ENCODE measurements at places on chromosomes 5 and 9.
A peak's percentile ranks its signal among the peaks of the same experiment; 100 is the strongest.

DNA sequence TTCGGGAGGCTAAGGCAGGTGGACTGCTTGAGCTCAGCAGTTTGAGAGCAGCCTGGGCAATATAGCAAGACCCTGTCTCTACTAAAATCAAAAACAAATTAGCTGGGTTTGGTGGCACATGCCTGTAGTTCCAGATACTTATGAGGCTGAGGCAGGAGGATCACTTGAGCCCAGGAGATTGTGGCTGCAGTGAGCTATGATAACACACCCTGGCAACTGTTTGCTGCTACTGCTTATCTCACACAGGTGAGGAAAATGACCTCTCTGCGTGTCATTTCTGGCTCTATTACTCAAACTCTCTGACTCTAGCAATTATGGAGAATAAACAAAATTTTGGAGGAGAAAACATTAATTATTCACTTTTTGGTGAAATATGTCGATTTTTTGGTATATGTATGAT, 45.3 kb upstream of the TMC1 start:
- DNase-seq = no peak

DNA sequence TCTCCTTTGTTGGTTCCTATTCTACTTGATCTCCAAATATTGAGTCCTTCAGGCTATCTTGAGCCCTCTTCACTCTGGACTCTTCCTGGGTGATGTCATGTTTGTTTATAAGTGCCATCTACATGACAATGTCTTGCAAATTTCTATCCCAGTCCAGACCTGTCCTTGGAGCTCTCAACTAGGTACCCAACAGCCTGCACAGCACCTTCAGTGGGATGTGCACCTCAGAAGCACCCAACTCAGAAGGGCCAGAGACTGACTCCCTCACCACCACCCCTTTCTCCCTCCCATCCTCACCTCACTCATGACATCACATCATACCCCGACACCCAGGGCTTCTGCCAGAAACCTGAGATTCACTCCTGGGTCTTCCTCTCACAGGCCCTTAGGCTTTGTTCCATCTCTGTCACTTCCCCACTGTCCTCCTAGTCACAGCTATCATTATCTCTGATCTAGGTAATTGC, 14.4 kb downstream of the TXN start:
- DNase-seq = no peak

- DNase-seq = peak; percentile 37
Observed at GRCh38 chr5:96876292-96876850, at the start of gene ERAP2. Gene ERAP2, plus strand, starts transcription at chr5:96876500. Its CDS starts 3,186 bp downstream, at chr5:96879686.

GRCh38 chr5:177233206-177233605, 70.3 kb downstream of the RAB24 start:
- DNase-seq = no peak

DNA sequence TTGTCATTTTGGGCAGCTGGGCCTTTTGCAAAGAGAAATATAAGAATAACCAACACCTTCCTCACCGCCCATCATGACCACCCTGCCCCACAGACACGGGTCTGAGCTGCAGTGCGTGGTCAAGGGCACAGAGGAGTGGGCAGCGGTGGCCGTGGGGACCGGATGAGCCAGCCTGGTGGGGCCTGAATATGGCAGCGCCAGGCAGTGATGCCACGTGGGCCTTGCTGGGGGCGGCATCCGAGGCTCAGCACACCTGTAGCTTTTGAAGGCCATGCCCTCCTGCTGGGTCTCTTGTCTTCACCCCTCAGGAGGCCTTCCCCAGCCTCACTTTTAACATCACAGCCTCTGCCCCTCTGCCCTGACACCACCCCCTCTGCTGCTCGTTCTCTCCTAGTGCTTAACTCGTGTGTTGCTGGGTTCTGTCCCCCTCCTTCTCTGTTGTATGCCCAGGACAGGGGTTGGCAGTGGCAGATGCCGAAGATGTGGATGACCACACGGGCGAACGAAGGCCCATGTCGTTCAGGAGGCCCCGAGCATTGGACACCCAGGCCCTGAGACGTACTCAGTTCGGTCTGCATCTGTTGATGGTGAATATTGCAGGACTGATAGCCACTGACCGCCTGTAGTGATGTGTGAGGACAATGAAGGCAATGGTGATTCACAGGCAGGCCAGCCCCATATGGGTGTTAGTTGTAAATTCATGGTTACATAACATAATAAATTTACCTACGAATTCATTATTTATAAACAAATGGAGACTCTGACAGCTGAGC, 46.0 kb downstream of the AHRR start:
- no peak for DNase-seq

- DNase-seq = no peak
Observed at GRCh38 chr5:123438244-123438643, 15.0 kb upstream of the CEP120 start.

DNA sequence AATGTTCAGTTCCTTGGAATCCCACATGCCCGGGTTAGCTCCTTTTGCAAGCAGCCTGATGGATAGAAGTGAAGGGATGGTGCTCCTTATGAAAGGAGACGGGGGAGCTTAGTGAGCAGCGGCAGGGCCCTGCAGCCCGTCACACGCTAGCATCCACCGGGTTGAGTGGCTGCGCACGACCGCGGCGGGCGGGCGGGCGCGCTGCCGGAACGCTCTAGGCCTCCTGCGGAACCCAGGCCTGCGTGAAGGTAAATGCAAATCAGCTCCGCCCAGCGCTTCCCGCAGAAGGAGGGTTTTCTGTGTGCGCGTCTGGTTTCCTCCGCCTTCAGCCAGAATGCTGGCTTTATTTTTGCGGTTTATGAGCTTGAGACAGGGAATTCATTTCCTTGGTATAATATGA, 19.8 kb downstream of the IL12B start:
- DNase-seq = peak; percentile 46

GRCh38 chr5:169229342-169229892, 71.5 kb downstream of the SLIT3 start:
- no peak for DNase-seq

- no peak for DNase-seq
Observed at GRCh38 chr5:115480271-115480670, 64.3 kb downstream of the FEM1C start.

GRCh38 chr5:145803112-145804004, 31.8 kb downstream of the PRELID2 start:
- DNase-seq = no peak

- no peak for DNase-seq
Observed at GRCh38 chr9:121353241-121354061, 16.6 kb downstream of the STOM start.

GRCh38 chr9:34556949-34557348, 32.6 kb downstream of the CNTFR start:
- no peak for DNase-seq

DNA sequence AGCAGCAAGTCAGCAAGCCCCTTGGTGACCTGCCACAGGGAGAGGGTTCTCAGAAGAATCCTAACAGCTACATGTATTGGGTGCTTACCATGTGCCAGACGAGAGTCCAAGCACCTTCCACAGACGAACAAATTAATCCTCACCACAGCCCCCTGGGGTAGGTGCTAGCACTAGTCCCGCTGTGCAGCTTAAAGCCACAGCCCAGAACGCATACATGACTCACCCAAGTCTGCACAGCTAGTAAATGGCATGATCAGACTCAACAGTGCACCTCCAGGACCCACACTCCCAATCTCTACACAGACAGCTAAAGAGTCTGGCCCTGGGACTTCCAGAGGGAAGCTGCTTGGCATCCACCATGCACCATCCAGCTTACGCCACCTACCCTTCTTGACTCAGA, 111.5 kb downstream of the PAX5 start:
- DNase-seq = no peak

DNA sequence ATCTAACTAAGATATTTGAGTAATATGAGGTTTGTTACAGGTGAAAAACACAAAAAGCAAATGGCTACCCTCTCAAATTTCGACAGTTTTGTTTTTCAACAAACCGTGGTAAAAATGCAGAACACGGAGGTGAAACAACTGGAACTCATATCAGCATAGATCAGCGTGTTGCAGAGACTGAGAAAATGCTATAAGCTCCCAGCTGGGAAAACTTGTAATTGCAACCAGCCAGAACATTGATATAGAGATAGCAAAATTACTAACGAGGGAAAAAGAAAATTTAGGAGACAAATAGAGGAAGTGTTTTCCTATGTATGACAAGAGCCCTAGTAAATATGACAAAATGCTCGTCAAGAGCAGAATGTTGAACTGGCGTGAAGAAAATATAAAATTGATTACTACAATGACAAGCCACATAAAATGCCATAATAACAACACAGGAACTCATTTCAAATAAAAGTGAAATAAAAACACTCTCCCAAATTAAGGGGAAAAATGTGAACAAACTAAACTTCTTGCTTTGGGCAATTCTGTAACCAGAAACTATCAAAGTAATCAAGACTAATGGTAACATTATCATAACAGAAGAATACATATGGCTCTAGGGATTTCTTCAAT, 1989.8 kb downstream of the EFNA5 start:
- no peak for DNase-seq

- DNase-seq = peak; percentile 30
Observed at GRCh38 chr5:55146543-55147151, 13.3 kb upstream of the GPX8 start.

DNA sequence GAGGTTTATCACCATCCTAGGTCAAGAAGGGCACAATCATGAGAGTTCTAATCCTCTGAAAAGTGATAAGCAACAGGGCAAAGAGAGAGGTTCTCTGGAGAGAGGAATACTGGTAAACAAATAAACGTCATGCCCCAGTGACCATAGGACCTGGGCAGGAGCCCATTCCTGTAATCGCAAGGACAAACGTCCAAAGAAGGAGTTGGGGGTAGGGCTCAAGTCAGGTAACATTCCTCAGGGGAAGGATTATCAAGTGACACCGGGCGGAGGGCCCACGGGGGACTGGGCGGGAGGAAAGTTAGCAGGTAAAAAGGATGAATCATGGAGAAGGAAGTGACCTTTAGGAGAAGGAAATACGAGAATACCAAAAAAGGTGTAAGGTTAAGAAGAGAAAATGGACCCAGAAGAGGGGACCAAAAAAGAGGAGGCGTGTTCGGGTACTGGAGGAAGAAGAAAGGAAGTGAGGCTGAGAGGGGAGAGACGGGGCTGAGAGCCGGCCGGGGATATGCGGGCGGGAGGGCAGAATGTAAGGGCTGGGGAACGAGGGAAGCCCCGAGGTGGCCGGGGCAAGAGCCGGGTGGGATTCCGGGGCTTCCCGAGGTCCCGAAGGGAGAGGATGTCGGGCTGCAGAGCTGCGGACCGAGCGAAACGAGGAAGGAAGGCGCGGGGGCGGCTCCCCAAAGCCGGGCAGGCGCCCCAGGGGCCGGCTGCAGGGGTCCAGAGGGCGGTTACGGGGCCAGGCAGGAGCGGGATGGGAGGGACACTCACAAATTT, 583 bp downstream of the DIAPH1 start:
- DNase-seq = no peak

DNA sequence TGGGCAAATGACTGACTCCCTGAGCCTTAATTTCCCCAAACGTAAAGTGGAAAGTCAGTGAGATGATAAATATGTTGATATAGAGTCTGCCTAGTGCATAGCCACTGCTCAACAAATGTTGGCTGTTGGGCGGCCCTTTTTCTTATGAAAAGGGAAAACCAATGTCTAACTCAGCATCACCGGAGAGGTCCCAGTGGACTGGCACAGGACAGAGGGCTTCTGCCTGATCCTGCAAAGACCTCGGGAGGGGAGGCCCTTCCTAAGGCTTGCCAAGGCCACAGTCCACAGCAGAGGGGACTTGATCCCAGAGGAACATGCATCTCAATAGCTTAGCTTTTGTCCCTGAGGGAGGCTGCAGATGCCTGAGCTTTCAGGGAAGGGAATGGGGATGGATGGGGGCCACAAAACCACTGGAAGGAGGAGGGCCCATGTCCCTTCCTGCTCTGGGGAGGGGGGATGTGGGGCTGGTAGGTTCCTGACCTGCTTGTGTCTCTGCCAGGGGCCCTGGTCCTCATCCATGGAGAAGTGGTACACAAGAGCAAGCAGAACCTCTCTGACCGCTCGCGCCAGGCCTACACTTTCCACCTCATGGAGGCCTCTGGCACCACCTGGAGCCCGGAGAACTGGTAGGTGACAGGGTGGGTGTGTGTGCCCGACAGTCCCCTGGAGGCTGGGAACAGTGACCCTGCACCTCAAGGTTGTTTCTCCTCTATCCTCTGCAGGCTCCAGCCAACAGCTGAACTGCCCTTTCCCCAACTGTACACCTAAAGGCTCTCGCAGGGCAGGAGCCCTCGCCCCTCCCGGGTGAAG, 6.3 kb downstream of the DOLK start:
- no peak for DNase-seq

- DNase-seq = no peak
Observed at GRCh38 chr9:81814794-81815464, 113.3 kb upstream of the SPATA31D4 start.

- DNase-seq = no peak
Observed at GRCh38 chr5:170290498-170290897, 7.1 kb downstream of the LCP2 start.

DNA sequence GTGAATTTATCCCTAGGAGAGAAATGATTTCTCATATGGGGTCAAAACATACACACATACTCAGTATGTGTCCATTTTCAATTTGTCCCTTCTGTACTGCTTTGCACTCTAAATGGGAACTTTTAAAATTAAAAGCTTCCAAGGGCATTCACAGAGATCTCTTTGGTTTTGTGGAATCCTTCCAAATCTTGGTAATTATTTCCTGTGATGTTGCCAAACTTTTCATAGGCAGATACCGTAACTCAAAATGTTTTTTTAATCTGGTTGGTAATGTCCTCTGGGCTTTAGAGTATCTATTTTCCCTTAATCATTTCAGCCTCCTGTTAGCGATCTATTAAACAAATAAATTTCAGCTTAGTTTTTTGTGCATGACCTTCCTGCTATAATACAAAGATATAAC, 282.4 kb downstream of the ARHGEF28 start:
- no peak for DNase-seq

GRCh38 chr9:133919253-133920115, 72.6 kb downstream of the VAV2 start:
- DNase-seq = no peak

- no peak for DNase-seq
Observed at GRCh38 chr9:13896047-13896446, 417.9 kb downstream of the NFIB start.

- DNase-seq = no peak
Observed at GRCh38 chr5:3364941-3365340, 230.7 kb upstream of the IRX1 start.

- peak; percentile 55 for DNase-seq
Observed at GRCh38 chr9:96874947-96875460, 20.7 kb upstream of the ZNF782 start.

- DNase-seq = no peak
Observed at GRCh38 chr5:14215901-14216300, 72.8 kb downstream of the TRIO start.
